Posterior cingulate gyrus (tissue), 11 donors: ENCODE measurements at places on chromosomes 11 and 22.

DNA sequence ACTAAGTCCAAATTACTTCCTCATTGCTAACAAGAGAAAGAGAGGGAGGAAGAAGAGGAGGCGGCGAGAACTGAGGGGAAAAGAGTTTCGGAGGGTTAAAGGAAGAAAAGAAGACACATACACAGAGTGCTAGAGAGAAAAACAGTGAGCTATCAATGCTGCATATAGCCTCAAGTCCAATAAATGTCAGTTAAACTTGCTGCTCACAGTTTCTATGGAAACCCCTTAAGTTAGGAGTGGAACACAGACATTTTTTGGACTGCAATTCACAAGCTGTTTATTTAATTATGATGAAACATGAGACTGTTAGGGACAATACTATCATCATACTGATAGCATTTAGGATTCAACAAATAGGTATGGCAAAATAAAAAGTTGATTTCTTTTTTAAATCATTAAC, 1320.4 kb downstream of the LRRC4C start:
- no peak for DNase-seq

DNA sequence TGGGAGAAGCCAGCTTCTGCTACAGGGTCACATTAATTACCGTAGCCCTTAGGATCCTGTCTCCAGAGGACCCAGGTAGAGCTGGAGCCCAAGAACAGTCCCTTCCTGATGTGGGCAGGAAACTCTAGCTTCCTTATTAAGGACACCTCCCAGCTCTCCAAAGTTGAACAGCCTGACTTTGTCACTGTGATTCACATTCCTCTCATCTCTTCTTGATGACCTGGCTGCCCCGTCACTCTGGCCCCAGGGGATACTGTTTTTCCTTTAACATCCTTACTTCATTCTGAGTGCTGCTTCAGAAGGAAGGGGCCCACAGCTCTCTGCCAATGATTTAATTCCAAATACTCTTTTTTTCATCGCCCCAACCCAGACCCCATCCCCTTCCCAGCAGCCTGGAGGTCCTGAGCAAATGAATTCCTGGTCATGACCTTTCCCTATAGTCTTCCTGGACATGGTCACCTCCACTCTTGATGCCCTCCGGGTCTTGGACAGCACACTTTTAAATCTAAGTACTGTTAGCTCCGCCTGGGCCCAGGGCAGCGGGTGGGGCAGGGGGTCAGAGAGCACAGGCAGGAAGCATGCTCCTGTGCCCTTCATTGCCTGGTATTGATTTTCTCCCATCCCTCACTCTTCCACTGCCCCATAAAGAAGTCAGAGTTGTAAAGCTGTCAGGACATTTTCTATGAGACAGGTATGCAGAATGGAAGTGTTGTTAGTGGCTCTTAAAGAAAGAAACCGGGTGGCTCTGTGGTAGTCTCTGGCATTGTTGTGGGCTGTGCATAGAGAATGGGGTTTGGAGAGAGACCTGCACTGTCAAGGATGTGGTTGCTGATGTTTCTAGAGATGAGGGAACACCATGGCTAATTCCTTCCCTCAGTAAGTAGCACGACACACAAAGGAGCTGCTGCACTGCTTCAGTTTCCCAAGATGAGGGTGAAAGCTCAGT, 22.3 kb upstream of the SPON1 start:
- DNase-seq, result no peak

GRCh38 chr11:118050208-118050891, 26.5 kb upstream of the TMPRSS4 start:
- no peak for DNase-seq

GRCh38 chr11:68353118-68353517, 40.7 kb downstream of the LRP5 start:
- DNase-seq, result no peak

DNA sequence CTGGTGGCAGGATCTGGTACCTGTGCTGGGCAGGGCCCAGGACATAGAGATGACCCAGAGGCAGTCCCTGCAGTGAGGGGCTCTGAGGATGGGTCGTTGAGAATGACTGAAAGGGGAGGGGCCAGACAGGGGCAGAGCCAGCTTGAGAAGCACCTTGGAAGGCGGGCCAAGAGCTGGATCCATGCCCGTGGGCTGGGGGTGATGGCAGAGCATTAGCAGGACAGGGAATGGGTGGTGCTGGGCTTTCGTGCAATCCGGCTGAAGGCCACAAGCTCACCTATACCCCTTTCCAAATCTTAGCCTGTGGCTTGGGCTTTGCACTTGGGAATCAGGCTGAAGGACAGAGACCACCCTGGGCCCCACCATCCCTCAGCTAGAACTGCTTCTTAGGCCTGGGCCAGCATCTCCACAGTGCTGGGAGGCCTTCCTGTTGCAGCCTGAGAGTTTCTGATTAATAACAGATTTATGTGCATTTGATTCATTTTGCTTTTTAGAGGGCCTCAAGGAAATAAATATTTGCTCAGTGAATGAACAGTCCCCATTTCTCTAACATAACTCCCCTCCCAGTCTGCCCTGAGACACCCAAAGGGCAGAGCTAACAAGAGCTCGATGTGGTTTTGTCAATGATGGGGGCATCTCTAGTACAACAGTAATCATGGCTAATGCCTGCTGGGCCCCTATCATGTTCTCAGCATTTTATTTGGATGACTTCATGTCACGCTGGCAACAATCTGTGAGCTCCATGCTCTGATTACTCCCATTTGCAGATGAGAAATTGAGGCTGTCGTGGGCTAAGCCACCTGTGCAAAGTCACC, 39.3 kb downstream of the RIBC2 start:
- no peak for DNase-seq

DNA sequence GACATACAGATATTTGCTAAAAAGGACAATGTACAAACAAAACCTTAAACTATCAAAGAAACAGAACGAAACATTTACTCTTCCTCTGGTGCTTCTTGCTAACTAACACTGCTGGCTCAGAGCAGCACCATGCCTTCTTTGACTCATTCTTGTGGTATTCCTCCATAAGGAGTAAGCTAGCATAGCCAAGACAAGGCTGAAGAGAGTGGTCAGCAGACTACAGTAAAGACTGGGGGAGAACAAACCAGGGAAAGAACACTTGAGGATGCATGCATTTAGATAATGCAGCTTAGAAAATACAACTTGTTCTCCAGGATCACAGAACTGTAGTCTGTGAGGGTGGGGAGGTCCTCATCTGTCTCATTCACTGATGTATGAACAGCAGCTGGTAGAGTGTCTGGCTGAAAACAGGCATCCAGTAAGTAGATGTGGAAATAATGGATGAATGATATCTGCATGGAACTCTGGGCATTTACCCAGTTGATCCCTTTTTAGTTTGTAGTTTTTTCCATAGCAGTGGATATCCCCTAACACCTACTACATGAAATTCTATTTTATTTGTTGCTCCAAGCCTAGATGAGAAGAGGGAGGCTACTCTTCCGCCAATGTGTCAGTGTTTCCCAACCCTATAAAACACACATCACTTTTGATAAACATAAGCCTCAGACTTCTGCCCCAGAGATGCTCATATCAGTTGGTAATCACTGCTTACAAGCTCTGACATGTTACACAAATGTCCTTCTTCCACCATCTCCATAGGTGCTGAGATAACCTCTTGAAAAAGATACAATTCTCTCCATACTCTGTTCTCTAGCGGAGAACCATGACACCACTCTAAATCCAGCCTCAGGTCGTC, 7.3 kb downstream of the SNX19 start:
- no peak for DNase-seq

DNA sequence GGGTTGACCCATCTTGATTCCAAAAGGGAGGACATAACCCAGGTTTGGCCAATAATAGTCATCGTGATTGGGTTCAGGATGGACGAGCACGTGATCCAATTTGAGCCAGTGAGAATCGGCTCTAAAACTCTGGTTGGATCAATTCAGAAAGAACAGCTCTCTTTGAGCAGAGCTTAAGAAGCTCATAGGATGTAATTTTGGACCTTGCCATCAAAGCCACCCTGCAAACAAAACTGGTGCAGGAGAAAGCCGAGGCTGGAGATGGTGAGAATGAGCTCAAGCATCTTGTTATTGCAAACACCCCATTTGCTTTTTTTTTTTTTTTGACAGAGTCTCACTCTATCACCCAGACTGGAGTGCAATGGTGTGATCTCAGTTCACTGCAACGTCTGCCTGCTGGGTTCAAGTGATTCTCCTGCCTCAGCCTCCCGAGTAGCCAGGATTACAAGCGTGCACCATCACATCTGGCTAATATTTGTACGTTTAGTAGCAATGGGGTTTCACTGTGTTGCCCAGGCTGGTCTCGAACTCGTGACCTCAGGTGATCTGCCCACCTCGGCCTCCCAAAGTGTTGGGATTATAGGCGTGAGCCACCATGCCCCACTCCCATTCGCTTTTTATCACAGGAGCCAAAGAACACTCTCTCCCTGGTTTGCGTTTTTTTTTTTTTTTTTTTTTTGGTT, 13.8 kb upstream of the MIAT start:
- no peak for DNase-seq

DNA sequence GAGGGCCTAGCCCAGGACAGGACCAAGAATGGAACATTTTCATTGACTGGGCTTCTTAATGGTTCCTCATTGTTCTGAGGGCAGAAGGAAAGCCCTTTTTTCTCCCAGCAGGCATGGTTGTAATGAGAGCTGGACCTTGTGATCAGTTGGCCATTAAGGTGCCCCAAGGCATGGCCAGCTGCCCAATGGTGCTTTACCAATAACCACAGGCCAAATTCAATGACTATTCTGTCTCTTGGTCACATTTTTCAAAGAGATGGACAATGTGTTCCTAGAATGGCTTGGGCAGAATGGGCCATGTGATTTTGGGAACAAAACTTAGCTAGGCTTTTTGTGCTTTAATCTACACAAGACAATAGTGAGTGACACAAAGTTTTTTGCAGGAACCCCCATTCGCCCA, 7.3 kb downstream of the NAV2 start:
- no peak for DNase-seq

DNA sequence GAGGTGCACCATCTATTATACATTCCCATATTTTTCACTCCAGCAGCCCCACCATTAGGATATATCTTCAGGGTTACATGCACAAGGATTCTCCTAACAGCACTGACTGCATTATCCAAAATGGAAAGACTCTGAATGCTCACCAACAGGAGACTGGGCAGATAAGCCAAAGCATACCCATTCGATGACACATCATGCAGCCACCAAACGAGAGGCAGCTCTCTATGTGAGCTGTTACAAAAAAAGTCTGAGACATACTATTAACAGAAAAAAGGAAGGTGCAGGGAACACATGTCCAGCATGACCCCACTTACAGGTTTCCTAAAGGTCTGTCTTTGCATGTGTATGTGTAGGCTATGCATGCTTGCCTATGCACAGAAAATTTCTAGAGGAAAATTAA, 12.4 kb upstream of the SERPIND1 start:
- no peak for DNase-seq

GRCh38 chr11:7677796-7678201, 4.5 kb upstream of the CYB5R2 start:
- DNase-seq, result no peak

DNA sequence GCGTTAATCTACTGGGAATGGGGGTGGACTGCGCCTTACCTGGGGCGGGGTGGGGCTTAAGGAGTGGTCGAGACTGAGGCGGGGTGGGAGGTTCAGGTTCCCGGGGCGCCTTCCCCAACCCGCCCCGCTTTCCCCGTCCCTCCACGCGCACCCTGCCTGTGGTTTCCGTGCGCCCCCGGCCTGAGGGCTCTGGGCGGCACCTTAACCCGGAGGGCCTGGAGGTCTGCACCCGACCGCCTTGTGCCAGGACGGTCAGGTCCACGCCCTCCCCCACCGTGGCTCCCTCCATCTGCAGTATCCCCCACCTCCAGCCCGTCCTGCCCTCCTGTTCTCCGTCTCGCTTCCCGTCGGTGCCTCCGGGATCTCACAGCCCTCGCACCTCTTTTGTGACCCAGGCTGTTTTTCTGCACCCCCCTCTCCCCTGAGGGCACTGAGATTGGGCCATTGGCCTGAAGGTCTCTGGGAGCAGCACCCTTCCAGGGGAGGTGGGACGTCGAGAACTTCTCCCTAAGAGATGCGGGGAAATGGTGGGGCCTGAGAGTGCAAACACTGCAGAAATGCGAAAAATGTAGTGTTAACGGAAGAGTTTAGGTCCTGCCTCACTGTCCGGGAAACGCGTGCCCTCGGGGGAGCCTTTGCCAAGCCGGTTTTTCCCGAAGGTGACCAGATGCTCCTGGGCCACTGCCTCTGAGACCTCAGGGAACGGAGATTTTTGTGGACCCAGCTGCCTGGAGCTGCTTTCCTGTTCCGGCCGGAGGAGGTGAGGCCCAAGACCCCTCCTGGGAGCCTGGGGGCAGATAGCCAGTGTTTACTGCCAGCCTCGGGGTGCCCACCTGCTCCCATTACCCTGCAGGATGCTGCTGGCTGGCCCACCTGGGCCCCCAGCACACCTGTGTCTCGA, 1.2 kb upstream of the ASCL2 start:
- no peak for DNase-seq

GRCh38 chr11:112834277-112834755, 126.9 kb upstream of the NCAM1 start:
- DNase-seq, result peak; percentile 94

DNA sequence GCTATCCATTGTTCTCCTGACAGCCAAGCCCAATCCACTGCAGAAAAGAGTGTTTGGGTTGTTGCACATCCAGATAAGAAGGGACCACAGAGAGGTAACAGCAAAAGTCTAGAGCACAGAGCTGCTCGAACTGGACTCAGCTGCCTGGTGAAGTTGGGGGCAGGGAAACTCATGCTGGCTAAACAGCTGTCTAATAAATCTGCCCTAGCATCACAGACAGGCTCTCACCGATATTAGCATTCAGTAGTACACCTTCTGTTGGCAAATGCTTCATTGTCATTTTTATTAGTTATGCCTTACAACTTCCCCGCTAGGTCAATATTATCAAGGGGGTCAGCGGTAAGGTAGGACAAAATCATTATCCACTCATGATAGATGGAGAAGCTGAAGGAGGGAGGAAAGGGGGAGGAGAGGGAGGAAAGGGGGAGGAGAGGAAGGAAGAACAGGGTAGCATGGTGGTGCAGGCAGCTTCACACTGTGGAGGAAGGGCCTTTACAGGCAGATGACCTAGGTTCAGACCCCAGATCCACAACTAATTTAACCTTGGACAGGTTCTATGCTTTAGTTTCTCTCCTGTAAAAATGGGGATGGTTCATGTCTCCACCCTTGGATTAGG, 102.7 kb downstream of the LARGE1 start:
- DNase-seq, result no peak

DNA sequence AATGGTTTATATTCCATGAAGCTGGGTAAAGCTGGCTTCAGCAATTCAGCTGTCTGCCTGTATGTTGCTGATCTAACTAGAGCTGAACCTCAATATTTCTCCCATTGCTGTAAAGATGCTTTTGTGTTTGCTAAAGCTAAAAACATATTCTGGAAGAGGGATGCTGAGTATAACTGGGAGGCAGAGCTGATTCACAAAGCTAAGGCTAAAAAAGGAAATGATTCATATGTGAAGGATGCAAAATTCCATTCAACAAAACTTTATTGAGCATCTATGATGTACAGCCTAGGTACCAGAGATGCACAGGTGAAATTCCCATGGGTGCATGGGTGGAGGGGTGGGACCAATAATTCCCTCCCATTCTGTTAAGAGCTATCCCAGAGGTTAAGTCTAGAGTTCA, 193.9 kb downstream of the KIF18A start:
- DNase-seq, result no peak
